Tibial nerve (tissue), 4 donors: ENCODE measurements at places on chromosomes 16 and 17. TPM values are rescaled to one million over a fixed set of nuclear protein-coding genes. Genes with fewer than 3 reads are reported as not detected.
A peak's percentile ranks its signal among the peaks of the same experiment; 100 is the strongest.

GRCh38 chr16:57430955-57431354 lies 16.2 kb downstream of the CIAPIN1 start:
- DNase-seq: no peak

GRCh38 chr17:39069114-39069756 lies 82.2 kb downstream of the PLXDC1 start:
- no peak for DNase-seq

C17orf50 gene
- not detected for total RNA-seq

GRCh38 chr17:29827179-29827578 lies 102.8 kb downstream of the SSH2 start:
- DNase-seq: no peak

- peak; percentile 75 for DNase-seq
These were observed 36.6 kb downstream of the ARHGAP23 start for GRCh38 chr17:38464723-38465390.

- DNase-seq: no peak
These were observed 324.6 kb upstream of the CDH11 start for GRCh38 chr16:65446427-65446826.

HLF gene
- 19.5 TPM for total RNA-seq
